Immature natural killer cell (primary cell): ENCODE measurements at places on chromosomes 6 and 20. TPM values are rescaled to one million over a fixed set of nuclear protein-coding genes. Genes with fewer than 3 reads are reported as not detected.

The TBXT gene
- not detected for polyA plus RNA-seq

The NRSN1 gene
- not detected for polyA plus RNA-seq

GRCh38 chr6:33577718-33578117 is 2.4 kb downstream of the BAK1 start:
- H3K36me3 ChIP-seq = peaks cover 9% of the 10 kb centered on the region
- H3K4me1 ChIP-seq = peaks cover 25% of the 10 kb centered on the region
- peak overlapping the region; percentile 86 for H3K4me3 ChIP-seq
- no peak for DNase-seq
- H3K27ac ChIP-seq = peak overlapping the region; percentile 94

DNA sequence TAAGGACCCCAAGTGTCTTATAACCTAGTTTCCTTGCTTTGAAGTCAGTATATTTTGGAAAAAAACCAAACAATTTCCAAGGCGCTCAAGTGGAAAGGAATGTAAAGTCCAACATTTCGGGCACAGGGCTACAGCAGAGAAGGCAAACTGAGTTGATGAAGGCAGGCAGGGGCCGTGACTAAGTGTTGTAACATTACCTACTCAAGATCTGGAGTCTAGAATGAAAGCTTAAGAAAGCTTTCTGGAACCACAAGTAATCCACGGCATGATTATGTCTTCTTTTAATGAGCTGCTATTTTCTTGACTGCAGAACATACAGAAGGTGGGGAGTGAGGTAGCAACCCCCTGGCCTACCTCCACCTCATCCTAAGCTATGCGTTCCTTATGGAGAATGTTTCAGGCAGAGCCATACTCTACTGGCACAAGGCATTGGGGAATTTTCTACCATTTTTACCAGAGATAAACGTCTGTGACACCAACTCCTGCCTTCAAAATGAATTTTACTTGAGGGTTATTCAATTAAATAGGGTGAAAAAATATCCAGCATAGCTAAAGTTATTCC is 4.3 kb downstream of the PPP1R10 start:
- peaks cover 51% of the 10 kb centered on the region for H3K4me1 ChIP-seq
- H3K36me3 ChIP-seq = peaks cover 24% of the 10 kb centered on the region
- H3K27me3 ChIP-seq = peaks cover 29% of the 10 kb centered on the region
- no peak for DNase-seq

- H3K27ac ChIP-seq = no peak overlapping the region
- H3K4me1 ChIP-seq = no peaks in the 10 kb centered on the region
These were observed 48.1 kb upstream of the MLIP start for GRCh38 chr6:54063228-54063539.

GRCh38 chr20:18284805-18285533 is 3.4 kb upstream of the ZNF133 start:
- H3K36me3 ChIP-seq = peaks cover 15% of the 10 kb centered on the region
- H3K27ac ChIP-seq = no peak overlapping the region
- H3K4me1 ChIP-seq = peaks cover 25% of the 10 kb centered on the region
- H3K4me3 ChIP-seq = no peak overlapping the region

DNA sequence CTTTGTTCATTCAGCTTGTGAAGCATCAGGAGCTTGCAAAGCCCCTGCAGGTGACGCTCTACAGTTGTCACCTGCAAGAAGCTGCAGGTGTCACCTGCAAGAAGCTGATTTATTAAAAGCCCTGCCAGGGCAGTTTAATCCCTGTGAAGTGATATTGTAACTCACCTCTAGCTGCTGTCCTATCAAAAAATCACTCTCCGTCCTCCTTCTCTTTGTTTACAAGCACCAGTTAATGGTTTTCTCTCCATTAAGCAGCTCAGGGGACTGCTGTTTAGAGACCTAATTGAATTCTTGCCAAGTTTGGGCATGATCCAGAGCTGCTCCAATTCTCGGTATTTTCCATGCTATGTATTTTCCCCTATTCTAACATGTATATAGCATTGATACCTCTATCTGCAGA is 345.9 kb downstream of the ARHGAP18 start:
- H3K4me3 ChIP-seq = peak overlapping the region; percentile 41
- H3K27ac ChIP-seq = peak overlapping the region; percentile 22
- no peak for DNase-seq
- peaks cover 3% of the 10 kb centered on the region for H3K27me3 ChIP-seq
- no peaks in the 10 kb centered on the region for H3K36me3 ChIP-seq

DNA sequence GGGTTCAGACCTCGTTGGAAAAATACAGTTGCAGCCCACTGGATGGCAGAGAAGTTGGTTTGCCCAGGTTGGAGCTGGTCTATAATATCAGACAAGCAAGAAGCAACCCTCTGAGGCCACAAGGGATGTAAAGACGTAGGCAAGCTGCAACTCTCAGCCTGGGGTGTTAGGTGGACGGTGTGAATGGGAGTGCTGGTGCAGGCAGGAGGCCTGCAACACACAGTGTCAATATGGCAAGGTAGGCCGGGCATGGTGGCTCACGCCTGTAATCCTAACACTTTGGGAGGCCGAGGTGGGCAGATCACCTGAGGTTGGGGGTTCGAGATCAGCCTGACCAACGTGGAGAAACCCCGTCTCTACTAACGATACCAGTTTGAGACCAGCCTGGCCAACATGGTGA is 10.5 kb downstream of the VPS16 start:
- no peak for DNase-seq
- peak overlapping the region; percentile 54 for H3K4me3 ChIP-seq
- peaks cover 46% of the 10 kb centered on the region for H3K4me1 ChIP-seq
- H3K36me3 ChIP-seq = no peaks in the 10 kb centered on the region

- no peak for DNase-seq
- H3K4me3 ChIP-seq = no peak overlapping the region
- no peaks in the 10 kb centered on the region for H3K36me3 ChIP-seq
- H3K4me1 ChIP-seq = peaks cover 98% of the 10 kb centered on the region
- peaks cover 2% of the 10 kb centered on the region for H3K27me3 ChIP-seq
These were observed 48.9 kb upstream of the TBC1D7 start for GRCh38 chr6:13377054-13377758.

The BEND6 gene
- not detected for polyA plus RNA-seq

GRCh38 chr6:136772685-136773472 is 19.4 kb downstream of the MAP3K5 start:
- no peak overlapping the region for H3K4me3 ChIP-seq
- H3K4me1 ChIP-seq = peaks cover 52% of the 10 kb centered on the region
- H3K27me3 ChIP-seq = no peaks in the 10 kb centered on the region
- H3K36me3 ChIP-seq = peaks cover 7% of the 10 kb centered on the region

The PPIL6 gene
- 1.0 TPM for polyA plus RNA-seq

GRCh38 chr20:16477632-16478031 is 95.6 kb downstream of the KIF16B start:
- H3K4me1 ChIP-seq = no peaks in the 10 kb centered on the region
- no peak overlapping the region for H3K4me3 ChIP-seq
- no peak overlapping the region for H3K27ac ChIP-seq

DNA sequence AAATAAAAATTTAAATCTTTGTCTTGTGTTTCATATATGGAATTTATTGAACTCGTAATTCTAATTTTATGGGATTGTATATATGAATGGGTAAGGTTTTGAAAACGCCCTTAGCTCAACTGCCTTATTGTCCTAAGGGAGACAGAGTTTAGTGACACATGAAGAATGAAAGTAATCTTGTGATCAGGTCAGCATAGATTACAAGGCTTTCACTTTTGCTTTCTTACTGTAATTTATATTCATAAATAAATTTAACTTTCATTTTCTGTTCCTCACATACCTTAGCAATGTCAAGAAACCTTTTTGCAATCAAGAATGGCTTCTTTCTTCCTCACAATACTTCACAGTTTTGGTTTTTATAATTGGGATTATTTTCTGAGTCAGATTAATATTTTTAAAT is 14.4 kb downstream of the KPNA5 start:
- peak overlapping the region; percentile 73 for H3K27ac ChIP-seq
- peak; percentile 26 for DNase-seq
- H3K36me3 ChIP-seq = peaks cover 22% of the 10 kb centered on the region
- H3K27me3 ChIP-seq = no peaks in the 10 kb centered on the region

The SLC22A16 gene
- not detected for polyA plus RNA-seq

DNA sequence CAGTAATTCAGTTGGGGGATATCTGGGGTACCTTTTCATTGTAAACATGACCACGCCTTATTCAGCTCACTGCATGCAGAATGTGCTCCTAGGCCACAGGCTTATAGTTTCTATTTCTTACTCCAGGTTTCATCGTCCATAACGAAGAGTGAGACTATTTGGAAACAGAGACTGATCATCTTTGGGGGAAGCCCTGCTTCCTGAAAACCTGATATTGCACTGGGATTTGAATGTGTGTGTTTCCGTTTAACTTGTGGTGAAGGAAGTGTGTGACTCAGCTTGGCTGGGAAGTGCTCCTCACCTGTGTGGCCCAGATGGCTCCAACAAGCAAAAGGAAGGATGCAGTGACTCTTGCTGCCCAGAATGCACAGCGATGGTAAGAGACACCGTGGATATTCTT is 19.6 kb upstream of the LTV1 start:
- DNase-seq = no peak
- no peaks in the 10 kb centered on the region for H3K27me3 ChIP-seq
- H3K4me1 ChIP-seq = no peaks in the 10 kb centered on the region
- no peaks in the 10 kb centered on the region for H3K36me3 ChIP-seq

DNA sequence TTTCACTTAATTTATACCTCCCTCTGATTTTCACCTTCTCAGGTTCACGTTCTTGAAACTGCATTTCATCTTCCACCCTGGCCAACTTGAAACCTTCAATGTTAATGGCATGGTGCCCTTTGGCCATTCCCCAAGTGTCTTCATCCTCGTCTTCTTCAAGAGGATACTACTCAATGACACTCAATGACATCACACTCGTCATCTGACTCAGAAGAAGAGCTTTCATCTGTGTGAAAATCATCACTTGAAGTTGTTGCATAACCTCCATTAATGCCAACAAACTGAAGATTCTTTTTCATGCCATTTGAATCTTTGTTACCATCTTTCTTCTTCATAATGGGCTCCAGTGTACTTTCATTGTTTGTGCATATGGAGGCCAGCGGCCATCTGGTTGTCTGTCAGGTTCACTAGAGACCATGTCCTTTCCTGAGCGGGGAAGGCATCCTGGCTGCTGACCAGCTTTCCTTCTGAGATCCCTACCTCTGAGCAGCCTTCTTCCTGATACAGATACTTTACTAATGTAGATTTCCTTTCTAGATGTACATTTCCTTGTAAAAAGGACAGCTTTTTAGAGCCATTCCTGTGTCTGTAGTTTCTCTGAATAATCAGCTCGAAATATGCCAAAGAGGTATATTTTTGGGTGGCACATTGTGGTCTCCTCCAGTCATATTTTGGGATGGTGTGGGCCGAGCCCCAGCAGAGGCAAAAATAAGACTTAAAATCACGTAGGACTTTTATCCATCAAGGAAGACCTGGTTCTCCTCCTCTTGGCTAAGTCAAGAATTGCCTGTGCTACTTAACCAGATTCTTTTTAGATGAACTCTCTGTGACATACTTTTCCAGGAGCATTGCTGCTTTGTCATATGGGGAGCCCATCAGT is 21.3 kb downstream of the TRMT6 start:
- no peaks in the 10 kb centered on the region for H3K4me1 ChIP-seq
- no peaks in the 10 kb centered on the region for H3K36me3 ChIP-seq
- H3K4me3 ChIP-seq = no peak overlapping the region

DNA sequence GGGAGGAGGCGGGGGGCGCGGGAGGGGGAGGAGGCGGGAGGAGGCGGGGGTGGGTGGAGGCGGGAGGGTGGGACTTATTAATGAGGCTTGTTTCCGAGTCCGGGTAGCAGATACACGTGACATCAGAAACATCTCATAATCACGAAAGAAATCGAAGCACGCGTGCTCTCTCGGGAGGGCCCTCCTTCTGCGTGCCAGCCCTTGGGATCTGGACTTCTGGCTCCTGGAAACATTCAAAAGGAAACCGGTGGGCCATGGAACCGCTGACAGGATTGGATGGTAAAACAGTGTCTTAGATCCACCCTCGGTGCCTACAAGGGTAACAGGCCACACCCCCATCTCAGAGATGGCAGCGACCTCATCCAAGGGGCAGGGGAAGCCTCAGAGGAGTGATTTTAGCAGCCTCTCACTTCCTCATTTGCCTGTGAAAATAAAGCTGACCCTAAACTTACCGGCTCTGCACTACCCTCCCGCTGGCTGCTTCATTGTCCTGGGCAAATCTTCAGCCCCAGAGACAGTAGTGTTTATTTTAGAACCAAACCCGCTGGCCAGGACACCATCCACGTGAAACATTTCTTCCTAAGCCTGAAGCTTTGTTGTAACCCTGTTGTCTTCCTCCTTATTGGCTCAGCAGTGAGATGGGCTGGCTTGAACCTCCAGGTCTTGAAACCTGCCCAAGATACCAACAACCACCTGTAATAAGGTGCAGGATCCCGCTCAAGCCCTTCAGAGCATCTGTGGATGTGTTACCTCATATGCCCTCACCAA is 97.5 kb downstream of the PSMG4 start:
- H3K27me3 ChIP-seq = peaks cover 7% of the 10 kb centered on the region
- peaks cover 13% of the 10 kb centered on the region for H3K4me1 ChIP-seq
- peak; percentile 42 for DNase-seq
- H3K4me3 ChIP-seq = peak overlapping the region; percentile 80

The SIRPG gene
- 14.7 TPM for polyA plus RNA-seq

GRCh38 chr20:14957402-14957801 is 620.0 kb upstream of the FLRT3 start:
- no peak overlapping the region for H3K4me3 ChIP-seq
- H3K27me3 ChIP-seq = no peaks in the 10 kb centered on the region
- no peak overlapping the region for H3K27ac ChIP-seq
- DNase-seq = no peak

The SNRPB gene
- polyA plus RNA-seq = 365 TPM

DNA sequence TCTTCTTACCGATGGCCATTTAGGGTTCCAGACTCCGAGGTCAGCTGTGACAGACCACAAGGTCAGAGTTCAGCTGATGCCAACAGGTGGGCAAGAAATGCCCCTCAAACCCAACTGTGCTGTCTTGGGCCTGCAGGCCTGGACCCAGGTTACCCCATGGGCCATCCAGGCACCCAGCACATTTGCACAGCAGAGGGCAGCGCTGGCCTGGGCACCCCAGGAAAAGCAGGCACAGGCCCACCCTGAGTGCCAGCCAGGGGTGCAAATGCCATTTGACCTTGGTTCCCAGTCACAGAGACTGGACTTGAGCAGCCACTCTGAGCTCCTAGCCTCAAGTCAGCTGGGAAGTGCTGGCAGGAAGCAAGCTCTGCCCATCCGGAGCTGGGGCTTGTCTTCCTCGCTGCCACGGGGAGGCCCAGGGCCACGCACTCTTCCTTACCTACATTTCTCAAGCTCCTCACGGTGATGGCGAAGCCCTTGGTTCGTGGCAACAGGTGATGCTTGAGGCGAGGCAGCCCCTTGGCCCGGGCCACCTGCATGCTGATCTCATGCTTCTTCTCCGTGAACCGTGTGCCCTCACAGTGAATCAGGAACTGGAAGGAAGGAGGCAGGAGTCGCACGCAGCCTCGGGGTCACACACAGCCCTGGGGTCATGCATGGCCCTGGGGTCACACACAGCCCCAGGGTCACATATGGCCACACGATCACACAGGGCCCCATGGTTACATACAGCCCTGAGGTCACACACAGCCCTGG is 120.8 kb downstream of the AGPAT4 start:
- H3K27me3 ChIP-seq = no peaks in the 10 kb centered on the region
- H3K4me3 ChIP-seq = no peak overlapping the region
- peaks cover 17% of the 10 kb centered on the region for H3K36me3 ChIP-seq
- DNase-seq = peak; percentile 19
- H3K27ac ChIP-seq = no peak overlapping the region
